ENCODE measurements at places on chromosomes 13 and 19.

- DNase-seq = no peak
Measured at GRCh38 chr19:19493841-19494546, 21.4 kb downstream of the TSSK6 start.

GRCh38 chr13:72163678-72164077 is 296.7 kb upstream of the DACH1 start:
- no peak for DNase-seq

DNA sequence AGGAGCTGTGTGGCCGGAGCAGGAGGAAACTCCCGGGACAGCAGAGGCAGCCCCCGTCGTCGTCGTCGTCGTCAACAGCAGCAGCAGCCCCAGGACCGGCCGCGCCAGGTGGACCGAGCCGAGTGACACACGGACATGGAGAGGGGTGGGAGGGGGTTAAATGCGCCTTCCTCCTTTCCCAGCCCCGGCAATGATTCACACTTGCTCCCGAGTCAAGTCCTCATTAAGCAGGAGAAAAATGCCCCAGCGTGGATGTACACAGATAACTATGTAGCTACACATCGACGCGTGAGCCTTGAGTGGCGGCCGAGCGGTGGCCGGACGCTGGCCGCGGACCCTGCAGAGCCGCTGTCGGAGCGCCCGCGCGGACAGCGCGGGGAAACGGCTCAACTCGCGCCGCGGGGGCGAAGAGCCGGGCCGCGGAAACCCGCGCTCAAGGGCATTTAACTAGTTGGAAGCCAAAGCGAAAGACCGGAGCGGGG is 645 bp downstream of the UBL3 start:
- peak; percentile 68 for DNase-seq

- no peak for DNase-seq
Measured at GRCh38 chr19:46426506-46427162, 2.1 kb downstream of the PNMA8C start.

- DNase-seq = no peak
Measured at GRCh38 chr19:56969759-56970178, 129.2 kb upstream of the PEG3 start.

- no peak for DNase-seq
Measured at GRCh38 chr19:28184997-28185396, 1028.0 kb downstream of the UQCRFS1 start.

DNA sequence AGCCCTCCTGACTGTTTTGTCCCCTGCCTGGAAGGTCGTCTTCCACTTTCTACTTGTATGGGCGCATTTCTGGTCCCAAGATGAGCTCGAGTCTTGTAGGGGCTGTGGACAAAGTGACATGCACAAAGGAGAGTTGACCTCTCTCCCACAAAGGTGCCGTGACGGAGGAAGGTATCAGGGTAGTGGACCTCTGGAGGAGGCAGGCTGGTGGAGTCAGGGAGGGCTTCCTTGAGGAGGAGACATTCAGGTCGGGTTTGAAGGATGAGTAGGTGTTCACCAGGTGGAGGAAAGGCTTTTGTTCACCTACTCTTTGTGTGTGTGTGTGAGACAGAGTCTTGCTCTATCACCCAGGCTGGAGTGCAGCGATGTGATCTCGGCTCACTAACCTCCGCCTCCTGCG is 1.7 kb downstream of the CYTH2 start:
- no peak for DNase-seq

GRCh38 chr19:49602806-49603205 is 11.8 kb downstream of the PRR12 start:
- no peak for DNase-seq

- no peak for DNase-seq
Measured at GRCh38 chr19:55661826-55662225, 7.0 kb downstream of the U2AF2 start.

DNA sequence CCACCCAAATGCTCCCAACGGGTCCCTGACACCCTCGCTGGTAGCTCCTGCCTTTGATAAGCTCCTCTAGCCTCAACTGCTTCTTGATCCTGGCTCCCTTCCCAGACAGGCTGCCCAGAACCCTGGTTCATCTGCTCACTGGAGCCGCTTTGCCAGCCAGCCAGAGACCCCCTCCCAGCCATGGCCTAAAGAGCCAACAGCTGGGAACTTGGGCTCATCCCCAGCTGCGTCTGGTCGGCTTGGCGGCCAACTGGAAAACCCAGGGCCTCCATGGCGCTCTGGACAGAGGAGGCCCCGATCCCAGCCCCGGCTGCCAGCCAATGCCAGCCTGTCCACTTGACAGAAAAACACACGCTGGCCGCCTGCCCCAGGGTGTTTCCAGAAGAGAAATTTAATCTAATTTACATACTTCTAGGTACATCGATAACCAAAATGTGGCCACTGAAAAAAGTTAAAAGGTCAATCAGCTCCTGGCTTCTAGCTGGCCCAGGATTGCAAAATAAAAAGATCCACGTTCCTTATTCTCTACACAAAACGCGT is 3.0 kb upstream of the AKAP8L start:
- DNase-seq = no peak

DNA sequence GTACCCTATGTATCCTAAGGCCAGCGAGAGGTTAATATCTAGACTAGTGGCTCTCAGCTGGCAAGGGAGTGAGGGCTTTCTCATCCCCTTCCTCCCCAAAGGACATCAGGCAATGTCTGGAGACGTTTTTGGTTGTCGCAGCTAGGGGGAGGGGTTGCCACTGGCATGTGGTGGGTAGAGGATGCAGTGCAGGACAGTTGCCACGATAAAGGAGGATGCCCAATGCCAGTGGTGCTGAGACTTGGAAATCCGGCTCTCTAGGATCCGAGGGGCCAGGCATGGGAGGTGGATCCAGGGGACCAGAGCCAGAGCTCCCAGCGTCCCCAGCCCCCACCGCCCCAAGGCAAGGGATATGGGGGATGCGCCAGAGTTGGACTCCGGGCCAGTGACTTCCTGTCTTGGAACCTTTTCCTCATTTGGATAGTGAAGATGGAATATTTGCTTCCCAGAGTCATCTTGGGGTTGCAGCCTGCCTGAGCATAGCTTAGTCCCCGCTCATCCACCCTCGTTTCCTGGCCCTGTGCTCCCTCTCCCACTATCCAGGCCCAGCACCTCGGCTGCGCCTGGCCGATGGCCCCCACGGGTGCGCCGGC is 4.9 kb downstream of the SSC5D start:
- DNase-seq = no peak

GRCh38 chr19:41706741-41707501 is 1.5 kb upstream of the CEACAM5 start:
- DNase-seq = no peak

- DNase-seq = peak; percentile 61
Measured at GRCh38 chr19:51107406-51108065, 673 bp downstream of the CTU1 start.

- peak; percentile 60 for DNase-seq
Measured at GRCh38 chr13:76992548-76993001, 694 bp downstream of the CLN5 start.

- no peak for DNase-seq
Measured at GRCh38 chr19:48751845-48752495, 471 bp downstream of the FUT1 start.

DNA sequence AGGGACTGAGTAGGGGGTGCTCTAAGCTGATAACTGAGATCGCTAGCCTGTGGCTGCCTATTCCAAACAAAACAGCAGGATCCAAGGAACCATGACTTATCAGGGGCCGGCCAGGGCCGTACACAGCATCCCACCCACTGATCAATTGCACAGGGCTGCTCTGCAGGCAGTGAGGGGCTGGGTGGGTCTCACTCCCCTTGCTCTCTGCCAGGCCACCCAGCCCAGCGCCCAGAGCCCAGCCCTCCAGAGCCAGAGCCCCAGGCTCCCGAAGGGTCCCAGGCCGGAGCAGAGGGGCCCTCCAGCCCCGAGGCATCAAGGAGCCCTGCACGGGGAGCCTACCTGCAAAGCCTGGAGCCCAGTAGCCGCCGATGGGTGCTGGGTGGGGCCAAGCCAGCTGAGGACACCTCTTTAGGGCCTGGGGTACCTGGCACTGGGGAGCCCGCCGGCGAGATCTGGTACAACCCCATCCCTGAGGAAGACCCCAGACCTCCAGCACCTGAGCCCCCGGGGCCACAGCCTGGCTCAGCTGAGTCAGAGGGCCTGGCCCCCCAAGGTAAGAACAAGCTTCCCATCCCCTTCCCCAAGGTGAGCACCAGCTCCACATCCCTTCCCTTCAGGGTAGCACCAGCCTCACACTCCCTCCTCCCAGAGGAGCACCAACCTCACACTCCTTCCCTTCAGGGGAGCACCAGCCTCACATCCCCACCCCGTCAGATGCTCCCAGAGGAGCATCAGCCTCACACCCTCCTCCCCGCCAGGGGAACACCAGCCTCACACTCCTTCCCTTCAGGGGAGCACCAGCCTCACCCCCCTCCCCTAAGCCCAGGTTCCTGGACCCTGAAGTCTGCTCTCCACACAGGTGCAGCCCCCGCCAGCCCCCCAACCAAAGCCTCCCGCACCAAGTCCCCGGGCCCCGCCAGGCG is 1.9 kb downstream of the SYDE1 start:
- no peak for DNase-seq

DNA sequence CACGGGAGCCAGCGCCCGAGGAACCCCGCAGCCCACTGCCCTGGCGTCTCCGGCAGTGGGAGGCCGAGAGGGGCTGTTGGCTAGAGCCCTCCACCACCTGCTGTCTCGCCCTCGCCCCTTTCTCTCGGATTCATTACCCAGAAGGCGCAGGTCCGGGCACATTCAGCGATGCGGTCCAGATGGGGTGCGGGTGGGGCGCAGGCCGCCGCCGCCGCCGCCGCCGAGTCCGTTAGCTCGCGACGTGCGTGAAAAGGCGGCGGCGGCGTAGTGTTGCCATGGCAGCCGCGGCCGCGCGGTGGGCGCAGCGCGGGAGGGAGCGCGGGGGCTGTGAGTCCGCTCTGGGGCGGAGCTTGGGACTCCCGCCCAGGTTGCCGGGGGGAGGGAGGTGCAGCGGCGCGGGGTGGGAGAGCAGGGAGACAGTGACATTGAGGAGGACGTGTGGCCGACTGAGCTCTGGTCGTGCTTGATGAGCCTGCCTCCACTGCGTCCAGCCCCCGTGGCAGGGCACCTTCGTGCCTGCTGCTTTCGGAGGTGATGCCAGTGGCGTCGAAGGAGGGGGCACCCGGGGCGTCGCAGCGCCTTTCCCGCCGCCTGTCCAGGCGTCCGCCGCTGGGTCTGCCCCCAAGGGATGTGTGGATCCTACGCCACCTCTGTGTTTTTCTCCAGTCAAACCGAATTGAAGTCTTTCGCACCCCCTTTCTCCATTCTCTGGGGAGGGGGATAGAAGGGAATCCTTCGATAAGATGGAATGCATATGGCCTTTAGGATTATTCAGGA is at the start of gene KATNAL1:
Gene KATNAL1 (minus strand): TSS at position 358 of the 777 bp plus-strand sequence. CDS start 23,774 bp downstream, outside the sequence.
- DNase-seq = peak; percentile 74

DNA sequence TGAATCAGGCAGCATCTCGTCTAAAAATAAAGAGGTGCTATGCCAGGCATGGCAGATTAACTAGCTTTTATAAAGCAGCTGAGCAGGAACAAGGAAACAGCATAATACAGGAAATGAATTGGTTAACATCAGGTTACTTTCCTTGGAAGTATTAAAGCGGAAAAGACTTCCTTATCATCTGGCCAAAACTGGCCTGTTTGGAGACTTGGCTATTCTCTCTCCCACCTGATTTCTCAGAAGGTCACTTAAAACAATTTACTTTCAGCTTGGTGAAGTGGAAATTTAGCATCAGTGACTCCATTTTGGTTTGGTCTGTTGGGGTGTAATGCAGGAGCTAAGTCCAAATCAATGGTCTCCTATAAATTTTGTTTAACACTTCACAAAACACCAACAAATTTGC is 191.6 kb downstream of the NUFIP1 start:
- DNase-seq = no peak

GRCh38 chr13:38385153-38385891 is 35.7 kb downstream of the UFM1 start:
- no peak for DNase-seq

GRCh38 chr13:22744688-22745452 is 435.9 kb upstream of the SGCG start:
- DNase-seq = no peak

- DNase-seq = peak; percentile 79
Measured at GRCh38 chr19:2494447-2495129, 18.7 kb downstream of the GADD45B start.

DNA sequence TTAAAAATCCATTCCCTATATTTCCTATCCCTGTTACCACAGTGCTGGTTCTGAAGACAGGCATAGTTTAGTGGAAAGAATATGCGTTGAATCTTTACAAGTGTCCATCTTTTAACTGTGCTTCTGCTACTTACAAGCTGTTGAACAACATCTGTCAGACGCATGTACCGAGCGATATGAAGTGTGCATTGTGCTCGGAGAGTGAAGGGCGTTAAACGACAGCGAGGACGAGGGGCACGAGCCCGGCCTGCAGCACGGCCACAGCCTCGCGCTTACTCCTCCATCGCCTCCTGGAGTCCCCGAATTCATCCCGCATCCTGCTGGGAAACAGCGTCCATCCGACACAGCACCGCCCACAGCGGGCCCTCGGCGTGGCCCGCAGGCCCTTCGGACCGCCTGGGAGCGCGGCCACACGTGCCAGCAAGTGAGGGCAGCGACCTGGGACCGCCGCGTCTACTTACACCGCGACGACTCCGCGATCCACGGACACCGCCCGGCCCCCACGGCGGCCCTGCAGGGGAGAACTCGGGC is 514 bp downstream of the PCID2 start:
- DNase-seq = no peak

DNA sequence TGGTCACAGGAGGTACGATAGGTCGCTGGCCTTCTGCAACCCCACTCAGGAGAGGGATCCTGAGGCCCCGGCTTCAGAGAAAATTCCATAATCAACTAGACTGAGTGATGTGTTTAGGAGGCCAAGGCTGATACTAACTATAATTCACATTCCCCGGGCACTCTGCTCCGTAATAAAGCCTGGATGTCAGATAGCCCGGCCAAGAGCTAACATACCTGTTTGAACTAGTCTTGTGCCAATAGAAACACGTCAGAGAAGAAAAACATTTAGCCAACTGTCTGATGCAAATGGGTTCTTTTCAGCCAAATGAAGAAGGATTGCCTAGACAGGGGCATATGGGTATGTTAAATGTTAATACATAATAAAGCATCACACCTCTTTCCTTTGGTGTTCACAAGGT is 204.2 kb downstream of the TSHZ3 start:
- DNase-seq = no peak

GRCh38 chr13:43272851-43273250 is 249.5 kb downstream of the DNAJC15 start:
- DNase-seq = no peak

GRCh38 chr19:38932425-38933179 is 1.9 kb downstream of the MRPS12 start:
- no peak for DNase-seq

DNA sequence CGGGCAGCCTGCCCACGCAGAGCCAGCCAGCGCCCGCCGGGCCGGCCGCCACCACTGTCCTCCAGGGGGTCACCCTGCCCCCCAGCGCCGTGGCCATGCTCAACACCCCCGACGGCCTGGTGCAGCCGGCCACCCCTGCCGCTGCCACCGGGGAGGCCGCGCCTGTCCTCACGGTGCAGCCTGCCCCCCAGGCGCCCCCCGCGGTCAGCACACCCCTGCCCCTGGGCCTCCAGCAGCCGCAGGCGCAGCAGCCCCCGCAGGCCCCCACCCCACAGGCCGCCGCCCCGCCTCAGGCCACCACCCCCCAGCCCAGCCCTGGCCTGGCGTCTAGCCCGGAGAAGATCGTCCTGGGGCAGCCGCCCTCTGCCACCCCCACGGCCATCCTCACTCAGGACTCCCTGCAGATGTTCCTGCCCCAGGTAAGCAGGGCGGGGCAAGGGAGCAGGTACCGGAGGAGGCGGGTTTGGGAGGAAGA is 32.3 kb upstream of the EHD2 start:
- no peak for DNase-seq
